ENCODE measurements at places on chromosomes 16 and 17. TPM values are rescaled to one million over a fixed set of nuclear protein-coding genes. Genes with fewer than 3 reads are reported as not detected.

Gene OR2C1
- total RNA-seq = 0.08 TPM

Gene ZNF286A
- 18.4 TPM for total RNA-seq

Gene NOD2
- 0.59 TPM for total RNA-seq

Gene LAT
- total RNA-seq = 0.23 TPM

Gene GGT6
- not detected for total RNA-seq

Data from smooth muscle cell of the coronary artery (primary cell).